ENCODE measurements at places on chromosomes 7 and 10.

DNA sequence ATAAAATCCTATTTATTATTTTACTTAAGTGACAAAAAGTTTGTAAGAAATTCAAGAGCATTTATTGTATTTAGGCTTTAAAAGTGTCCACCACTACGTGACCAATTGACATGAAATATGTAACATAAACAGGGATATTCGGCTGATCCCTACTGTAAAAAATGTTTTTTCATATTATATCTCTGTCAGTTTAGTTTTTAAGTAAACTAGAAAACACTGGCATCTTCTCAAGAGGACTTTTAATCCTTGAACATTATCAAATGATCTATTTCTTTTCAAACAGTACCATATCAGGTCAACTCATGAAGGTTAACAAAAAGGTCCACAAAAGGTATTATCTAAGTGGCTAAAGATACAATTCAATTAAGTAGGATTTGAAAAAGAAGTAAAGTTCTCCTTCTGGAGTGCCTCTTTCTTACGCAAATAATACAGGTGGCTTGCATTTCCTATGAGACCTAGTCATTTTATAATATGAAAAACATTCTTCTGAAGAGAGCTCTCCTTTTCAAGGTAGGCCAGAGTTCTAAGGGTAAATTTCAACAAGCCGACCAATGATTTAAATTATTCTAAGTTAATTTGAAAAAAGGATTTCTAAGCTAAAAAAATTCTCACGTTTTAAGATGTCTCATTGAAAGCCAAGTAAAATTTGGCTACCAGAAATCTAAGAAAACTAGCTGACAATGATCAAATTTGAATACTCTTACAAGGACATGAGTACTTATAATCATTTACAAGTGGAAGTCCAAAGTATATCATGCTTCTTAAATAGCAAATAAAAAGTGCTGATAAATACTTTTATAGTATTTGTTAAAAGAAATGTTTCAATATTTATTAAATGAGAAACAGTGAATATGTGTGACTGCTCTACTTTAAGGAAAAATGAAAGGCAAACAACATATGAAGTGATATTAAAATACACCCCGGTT is 133.5 kb downstream of the NRBF2 start:
- no peak for DNase-seq

DNA sequence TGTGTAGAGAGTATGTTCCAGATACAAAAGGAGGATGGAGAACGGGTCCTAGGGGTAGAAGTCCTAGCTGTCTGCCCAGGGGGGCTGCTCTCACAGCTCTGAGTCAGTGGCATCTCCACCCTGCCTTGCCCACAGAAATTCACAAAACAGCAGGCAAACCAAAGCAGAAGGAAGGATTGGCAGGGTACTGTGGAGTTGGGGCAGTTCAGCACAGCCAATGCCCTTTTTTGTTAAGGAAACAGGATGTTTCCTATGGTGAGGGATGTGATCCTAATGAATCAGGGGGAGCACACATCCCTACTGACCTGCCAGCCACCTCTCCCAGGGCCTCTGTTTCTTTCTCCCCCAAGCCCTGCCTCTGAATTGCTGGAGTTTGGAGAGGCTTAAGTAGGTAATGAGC is 457.6 kb downstream of the PLXNA4 start:
- no peak for DNase-seq

- DNase-seq, result no peak
Observed at GRCh38 chr10:35041502-35041879, 48.6 kb downstream of the CUL2 start.

- no peak for DNase-seq
Observed at GRCh38 chr7:114997487-114998404, 75.9 kb downstream of the MDFIC start.

GRCh38 chr10:38147686-38148085 is 53.5 kb downstream of the ZNF37A start:
- DNase-seq, result no peak

DNA sequence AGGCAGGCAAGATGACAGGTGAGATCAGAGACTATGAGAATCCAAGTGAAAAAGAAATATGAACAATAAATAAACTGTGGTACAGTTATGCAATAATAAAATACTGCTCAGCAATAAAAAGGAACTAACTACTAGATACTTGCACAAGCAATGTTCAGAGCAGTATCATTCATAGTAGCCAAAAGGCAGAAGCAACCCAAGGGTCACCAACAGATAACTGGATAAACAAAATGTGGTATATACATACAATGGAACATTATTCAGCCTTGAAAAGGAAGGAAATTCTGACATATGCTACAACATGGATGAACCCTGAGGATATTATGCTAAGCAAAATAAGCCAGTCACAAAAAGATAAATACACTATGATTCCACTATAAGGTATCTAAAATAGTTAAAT is 76.9 kb upstream of the KCNIP2 start:
- DNase-seq, result no peak

DNA sequence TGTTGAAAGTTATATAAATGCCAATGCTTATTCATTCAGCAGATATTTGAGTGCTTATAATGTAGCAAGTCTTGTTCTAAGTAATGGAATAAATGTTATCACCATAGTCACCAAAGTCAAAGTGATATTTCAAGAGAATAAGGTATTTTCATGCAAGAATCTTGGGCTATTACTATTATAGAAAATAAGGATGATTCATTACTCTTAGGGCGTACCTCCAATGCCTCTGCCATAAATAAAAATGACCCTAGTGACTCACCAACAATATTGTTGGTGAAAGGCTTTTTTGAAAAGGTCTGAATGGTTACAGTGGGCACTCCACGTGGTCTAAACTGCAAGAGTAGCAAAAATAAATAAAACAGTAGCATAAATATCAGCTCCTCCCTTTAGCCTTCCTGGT is 68.4 kb downstream of the RALA start:
- DNase-seq, result no peak

- DNase-seq, result no peak
Observed at GRCh38 chr7:21580073-21580521, 37.3 kb downstream of the DNAH11 start.

DNA sequence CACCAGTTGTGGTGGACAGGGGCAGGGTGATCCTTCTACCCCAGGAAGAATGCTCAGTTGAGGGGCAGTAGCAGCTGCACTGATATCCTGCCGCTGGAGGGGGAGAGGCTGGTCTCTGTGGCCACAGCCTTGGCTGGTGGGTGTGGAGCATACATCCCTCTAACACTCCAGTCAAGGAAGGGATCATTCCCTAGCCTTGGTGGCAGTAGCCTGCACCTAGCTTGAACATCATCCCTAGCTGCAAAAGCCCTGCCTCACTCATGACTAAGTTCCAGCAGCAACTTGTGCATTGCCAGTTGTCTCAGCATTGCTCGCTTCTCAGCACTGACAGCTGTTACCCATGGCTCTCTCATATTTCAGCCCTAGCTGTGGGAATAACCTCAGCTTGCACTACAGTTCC is 688.9 kb upstream of the POT1 start:
- DNase-seq, result no peak

GRCh38 chr10:75468612-75469005 is 37.2 kb downstream of the LRMDA start:
- no peak for DNase-seq

DNA sequence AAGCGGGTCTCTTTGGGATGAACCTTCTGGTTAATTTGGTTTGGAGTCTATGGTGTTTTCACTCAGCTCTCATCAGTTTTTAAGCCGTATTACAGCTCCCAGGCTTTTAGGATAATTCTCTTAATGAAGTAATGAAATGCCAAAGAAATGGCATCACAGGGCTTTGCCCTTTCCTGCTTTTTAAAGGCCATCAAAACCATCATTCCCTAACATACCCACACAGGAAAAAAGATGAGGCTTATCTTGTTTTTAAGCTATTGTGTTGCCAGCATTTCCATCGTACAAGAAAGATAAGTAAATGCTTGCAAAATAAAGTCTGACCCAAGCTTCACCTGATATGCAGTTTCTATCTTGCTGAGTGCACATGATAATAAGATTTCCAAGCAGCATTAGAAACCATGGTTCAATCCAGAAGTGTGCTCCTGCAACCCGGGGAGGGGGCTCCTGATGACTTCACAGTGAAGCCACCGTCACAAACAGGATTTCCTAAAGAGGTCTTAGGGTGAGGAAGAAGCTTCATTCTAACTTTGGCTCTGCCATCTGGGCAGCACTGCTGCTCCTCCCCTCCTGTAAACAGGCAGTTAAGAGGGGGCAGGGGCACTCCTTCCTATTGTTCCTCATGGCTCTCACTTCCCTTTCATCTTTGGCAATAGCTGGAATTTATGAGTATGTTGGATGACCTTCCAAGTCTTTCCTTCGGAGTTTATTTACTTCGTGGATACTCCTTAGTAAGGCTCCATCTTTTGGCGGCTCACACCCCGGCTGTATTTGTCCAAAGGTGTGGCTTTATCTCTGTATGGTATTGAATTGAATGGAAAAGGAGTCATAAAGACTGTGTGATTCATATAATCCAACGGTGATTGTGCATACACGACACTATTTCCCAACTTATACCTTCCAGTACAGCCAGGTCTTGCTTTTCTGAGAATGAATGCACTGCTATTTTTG is 55.2 kb upstream of the FAM133B start:
- no peak for DNase-seq

DNA sequence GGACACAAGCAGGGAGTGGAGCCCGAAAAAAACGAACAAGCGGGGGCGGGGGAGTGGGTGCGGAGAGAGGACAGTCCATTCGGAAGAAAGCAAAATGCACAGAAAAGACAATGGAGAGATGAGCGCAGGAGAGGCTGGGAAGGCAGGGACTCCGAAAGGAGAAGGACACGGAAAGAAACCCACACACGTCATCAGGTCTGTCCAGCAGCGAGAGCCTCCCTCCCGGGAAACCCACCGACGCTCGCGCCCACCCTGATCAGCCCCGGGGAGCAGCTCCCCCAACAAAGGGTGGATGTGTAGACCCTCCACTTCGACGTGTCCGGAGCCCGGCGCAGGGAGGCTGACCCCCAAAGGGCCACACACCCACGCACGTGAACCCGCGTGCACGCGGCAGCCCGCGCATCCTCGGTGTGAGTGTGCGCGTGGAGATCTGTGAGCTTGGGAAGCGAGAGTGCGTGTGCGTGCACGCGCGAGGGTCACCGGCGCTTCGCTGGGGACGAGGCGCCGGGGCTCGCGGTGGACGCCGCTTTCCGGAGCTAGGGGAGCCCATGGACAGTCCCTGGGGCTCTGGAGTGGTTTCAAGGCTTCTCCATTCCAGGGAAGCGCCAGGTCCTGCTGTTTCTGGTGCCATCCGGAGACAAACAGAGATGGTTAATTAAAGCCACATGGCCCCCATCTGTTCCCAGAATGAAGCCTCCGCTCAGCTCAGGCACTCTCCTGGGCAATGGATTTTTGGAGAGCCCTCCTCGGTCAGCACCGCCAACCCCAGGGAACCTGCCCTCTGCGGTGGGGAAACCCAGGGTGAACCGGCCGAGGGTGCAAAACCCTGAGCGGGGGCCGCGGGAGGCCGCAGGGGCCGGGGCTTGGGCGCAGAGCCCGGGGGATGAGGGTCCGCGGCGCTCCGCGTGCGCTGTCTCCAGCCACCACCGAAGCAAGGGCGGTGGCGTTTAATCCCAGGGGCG is 916 bp downstream of the LAMB1 start:
- no peak for DNase-seq

DNA sequence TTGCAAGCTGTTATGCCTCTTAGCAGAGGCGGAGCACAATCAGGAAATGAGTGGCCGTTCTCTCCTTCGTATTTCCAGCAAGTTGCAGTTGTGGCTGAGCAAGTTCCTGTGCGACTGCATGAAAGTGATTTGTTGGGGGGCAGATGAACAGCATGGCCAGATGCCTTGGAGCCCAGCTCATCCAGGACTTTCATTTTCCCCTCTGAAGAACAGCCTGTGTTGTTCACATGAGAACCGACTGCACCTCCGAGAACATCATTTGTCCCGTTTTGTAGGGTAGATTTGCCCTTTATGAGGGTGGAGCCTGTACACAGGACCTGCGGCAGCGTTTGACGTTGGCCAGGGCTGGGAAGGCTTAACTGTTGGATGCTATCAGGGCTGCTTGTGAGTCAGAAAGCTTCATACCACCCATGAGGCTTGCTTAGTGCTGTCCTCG is 4.4 kb downstream of the BAG3 start:
- no peak for DNase-seq

- no peak for DNase-seq
Observed at GRCh38 chr7:561631-562373, 42.2 kb upstream of the PDGFA start.

GRCh38 chr7:157787275-157787701 is 450.5 kb downstream of the DNAJB6 start:
- no peak for DNase-seq

DNA sequence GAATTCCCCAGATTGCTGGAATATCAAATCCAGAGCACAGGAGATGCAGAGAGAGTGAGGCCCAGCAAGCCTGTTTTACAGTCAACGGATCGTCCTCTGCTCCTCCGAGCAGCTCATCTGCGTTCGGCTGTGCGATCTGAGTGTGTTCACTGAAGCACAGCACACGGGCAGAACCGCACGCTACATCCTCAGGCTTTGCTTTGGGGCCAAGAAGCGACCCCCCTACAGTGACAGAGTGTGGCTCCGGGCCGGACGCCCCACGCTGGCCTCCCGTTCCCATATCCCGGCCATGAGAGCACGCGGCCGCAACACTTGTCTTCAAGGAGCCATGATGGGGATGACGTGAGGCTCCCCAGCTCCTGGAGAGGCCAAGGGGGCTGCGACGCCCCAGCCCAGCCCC is 431.4 kb downstream of the DNAJB6 start:
- DNase-seq, result no peak

GRCh38 chr10:63720072-63720537 is 198.9 kb downstream of the REEP3 start:
- no peak for DNase-seq

- no peak for DNase-seq
Observed at GRCh38 chr7:90111-91063, 102.0 kb upstream of the FAM20C start.

DNA sequence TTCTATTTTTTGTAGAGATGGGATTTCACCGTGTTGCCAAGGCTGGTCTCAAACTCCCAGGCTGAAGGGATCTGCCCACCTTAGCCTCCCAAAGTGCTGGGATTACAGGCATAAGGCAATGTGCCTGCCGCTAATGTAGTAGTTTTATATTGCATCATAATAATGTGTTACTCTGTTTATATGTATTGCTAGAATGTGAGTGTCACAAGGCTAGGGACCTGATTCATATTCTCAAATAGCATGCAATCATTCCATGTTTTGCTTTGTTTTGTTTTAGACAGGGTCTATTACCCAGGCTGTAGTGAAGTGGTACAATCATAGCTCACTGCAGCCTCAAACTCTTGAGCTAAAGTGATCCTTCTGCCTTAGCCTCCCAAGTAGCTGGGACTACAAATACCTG is 13.5 kb downstream of the CCL26 start:
- DNase-seq, result no peak

GRCh38 chr10:12902135-12902572 is 99.4 kb downstream of the CCDC3 start:
- peak; percentile 37 for DNase-seq

DNA sequence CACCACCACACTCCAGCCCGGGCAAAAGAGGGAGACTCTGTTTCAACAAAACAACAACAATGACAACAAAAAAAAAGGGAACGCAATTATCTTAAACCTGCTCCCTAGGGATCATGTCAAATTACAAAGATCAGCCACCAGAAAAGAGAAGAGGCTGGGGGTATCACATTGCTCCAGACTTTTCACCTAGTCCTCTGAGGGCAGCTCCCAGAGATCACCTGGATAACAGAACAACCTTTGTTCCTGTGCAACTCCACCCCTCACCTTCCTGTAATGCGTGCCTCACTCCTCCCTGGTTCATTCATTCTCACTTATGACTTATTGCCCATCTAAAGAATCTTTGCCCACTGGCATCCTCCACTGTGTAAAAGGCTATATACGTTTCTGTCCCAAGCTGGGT is 31.8 kb downstream of the SVOPL start:
- no peak for DNase-seq

Data from GM18507 (cell line).